ENCODE measurements at places on chromosomes 3 and 15.

GRCh38 chr3:177364236-177364635 lies 167.0 kb upstream of the TBL1XR1 start:
- no peaks in the 10 kb centered on the region for H3K36me3 ChIP-seq
- DNase-seq = no peak
- H3K27me3 ChIP-seq = no peaks in the 10 kb centered on the region
- H3K4me1 ChIP-seq = peaks cover 24% of the 10 kb centered on the region
- no peak overlapping the region for H3K27ac ChIP-seq

DNA sequence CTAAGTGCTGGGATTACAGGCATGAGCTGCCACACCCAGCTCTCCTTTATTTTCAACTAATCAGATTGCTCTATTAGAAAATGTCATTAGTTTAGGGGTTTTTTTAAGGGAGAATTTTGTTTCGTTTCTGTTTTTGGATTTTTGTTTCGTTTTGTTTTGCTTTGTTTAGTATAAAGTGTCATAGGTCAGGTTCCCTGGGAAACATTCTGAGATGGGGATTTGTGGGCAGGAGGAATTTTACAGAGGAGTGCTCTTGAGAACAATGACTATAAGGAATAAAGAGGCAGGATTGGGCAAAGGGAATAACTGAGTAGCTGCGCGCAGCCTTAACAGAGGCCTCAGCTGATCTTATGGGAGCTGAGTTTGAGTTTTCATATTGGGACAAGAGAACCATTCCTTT lies 86.8 kb upstream of the NR2F2 start:
- H3K4me1 ChIP-seq = no peaks in the 10 kb centered on the region
- no peak overlapping the region for H3K4me3 ChIP-seq
- no peak overlapping the region for H3K27ac ChIP-seq

GRCh38 chr15:58206151-58206550 lies 68.0 kb downstream of the AQP9 start:
- H3K36me3 ChIP-seq = no peaks in the 10 kb centered on the region
- no peak for DNase-seq
- no peaks in the 10 kb centered on the region for H3K27me3 ChIP-seq

- H3K27ac ChIP-seq = no peak overlapping the region
- no peaks in the 10 kb centered on the region for H3K27me3 ChIP-seq
- no peak overlapping the region for H3K4me3 ChIP-seq
- no peak for DNase-seq
- no peaks in the 10 kb centered on the region for H3K36me3 ChIP-seq
- no peaks in the 10 kb centered on the region for H3K4me1 ChIP-seq
These were observed 68.4 kb upstream of the HACD2 start for GRCh38 chr3:123653221-123653682.

- no peaks in the 10 kb centered on the region for H3K27me3 ChIP-seq
- H3K27ac ChIP-seq = no peak overlapping the region
- H3K36me3 ChIP-seq = peaks cover 59% of the 10 kb centered on the region
- H3K4me1 ChIP-seq = peaks cover 6% of the 10 kb centered on the region
These were observed 25.4 kb downstream of the GOLGB1 start for GRCh38 chr3:121724130-121724529.

DNA sequence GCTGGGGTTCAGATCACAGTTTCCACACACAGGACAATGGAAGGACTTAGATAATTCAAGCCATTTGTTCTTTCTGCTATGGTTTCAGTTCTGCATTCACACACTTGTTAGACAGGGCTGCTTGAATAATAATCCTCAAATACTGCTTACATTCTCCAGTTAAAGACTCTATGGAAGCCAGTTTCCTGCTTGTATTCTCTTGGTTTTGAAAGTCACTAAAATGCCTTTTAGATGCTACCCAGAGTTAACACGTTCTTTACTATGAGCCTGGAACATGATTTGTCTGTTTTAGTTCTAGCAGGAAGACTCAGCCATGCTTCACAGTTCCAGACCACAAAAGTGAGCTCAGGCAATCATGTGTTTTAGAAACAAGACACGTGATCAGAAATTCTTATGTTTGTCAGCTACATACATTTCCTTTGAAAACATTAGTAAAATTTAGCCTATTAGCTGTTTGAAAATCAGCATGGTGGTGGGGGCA lies 152.4 kb downstream of the LEKR1 start:
- H3K36me3 ChIP-seq = no peaks in the 10 kb centered on the region
- DNase-seq = peak; percentile 67
- H3K27me3 ChIP-seq = no peaks in the 10 kb centered on the region
- H3K4me3 ChIP-seq = no peak overlapping the region

GRCh38 chr3:67109651-67110204 lies 111.6 kb downstream of the KBTBD8 start:
- H3K27me3 ChIP-seq = no peaks in the 10 kb centered on the region
- H3K36me3 ChIP-seq = no peaks in the 10 kb centered on the region
- H3K27ac ChIP-seq = no peak overlapping the region
- H3K4me1 ChIP-seq = peaks cover 14% of the 10 kb centered on the region
- no peak overlapping the region for H3K4me3 ChIP-seq

DNA sequence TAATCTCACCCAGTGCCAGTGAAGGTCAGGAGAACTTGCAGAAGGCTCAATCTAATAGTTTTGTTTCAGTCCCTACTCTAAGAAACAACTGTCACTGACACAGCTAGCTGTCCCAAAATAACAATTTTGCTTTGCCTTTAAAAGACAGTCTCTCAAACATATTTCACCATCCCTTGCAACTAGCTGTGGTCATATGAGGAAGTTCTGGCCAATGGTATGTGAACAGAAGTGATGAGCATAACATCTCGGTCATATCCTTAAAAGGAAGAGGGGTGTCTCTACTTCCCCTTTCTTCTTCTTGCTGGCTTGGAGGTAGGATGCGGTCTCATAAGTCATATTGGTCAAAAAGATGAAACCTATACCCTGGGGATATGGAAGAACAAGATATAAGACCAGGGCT lies 198.1 kb downstream of the NEK10 start:
- no peaks in the 10 kb centered on the region for H3K4me1 ChIP-seq
- H3K27ac ChIP-seq = no peak overlapping the region
- H3K27me3 ChIP-seq = no peaks in the 10 kb centered on the region
- peak; percentile 54 for DNase-seq
- H3K4me3 ChIP-seq = no peak overlapping the region

GRCh38 chr15:69880571-69881301 lies 217.0 kb downstream of the TLE3 start:
- peaks cover 45% of the 10 kb centered on the region for H3K4me1 ChIP-seq
- H3K27ac ChIP-seq = peak overlapping the region; percentile 99
- H3K36me3 ChIP-seq = no peaks in the 10 kb centered on the region
- peak overlapping the region; percentile 37 for H3K4me3 ChIP-seq

DNA sequence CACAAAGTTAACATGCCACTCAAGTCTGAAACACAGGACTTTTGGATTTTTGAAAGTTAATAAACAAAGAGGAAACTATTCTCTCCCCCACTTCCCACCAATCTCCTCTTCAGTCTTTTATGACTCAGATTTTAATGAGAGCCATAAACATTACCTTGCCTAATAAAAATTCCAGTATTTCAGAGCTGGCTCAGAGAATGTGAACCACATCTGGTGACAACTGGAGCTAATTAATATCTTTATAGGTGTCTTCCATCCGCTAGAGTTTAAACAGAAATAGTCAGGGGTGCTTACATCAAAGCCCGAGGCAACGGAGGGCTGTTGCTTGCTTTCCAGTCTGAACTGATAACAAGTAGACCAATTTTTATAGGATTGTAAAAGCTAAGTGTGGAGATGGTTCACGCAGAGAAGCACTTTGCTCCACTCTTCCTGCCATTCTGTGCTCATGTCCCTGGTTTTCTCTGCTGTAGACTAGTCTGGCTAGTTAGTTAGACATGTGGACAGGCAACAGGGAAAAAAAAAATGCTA lies 363.6 kb downstream of the NR2F2 start:
- no peak for DNase-seq
- no peak overlapping the region for H3K27ac ChIP-seq
- H3K27me3 ChIP-seq = no peaks in the 10 kb centered on the region
- no peak overlapping the region for H3K4me3 ChIP-seq
- H3K36me3 ChIP-seq = no peaks in the 10 kb centered on the region
- no peaks in the 10 kb centered on the region for H3K4me1 ChIP-seq

- H3K4me1 ChIP-seq = peaks cover 82% of the 10 kb centered on the region
- H3K27ac ChIP-seq = peak overlapping the region; percentile 25
- H3K4me3 ChIP-seq = no peak overlapping the region
- H3K27me3 ChIP-seq = no peaks in the 10 kb centered on the region
- H3K36me3 ChIP-seq = peaks cover 29% of the 10 kb centered on the region
These were observed 576.4 kb downstream of the FOXP1 start for GRCh38 chr3:71006810-71007785.

DNA sequence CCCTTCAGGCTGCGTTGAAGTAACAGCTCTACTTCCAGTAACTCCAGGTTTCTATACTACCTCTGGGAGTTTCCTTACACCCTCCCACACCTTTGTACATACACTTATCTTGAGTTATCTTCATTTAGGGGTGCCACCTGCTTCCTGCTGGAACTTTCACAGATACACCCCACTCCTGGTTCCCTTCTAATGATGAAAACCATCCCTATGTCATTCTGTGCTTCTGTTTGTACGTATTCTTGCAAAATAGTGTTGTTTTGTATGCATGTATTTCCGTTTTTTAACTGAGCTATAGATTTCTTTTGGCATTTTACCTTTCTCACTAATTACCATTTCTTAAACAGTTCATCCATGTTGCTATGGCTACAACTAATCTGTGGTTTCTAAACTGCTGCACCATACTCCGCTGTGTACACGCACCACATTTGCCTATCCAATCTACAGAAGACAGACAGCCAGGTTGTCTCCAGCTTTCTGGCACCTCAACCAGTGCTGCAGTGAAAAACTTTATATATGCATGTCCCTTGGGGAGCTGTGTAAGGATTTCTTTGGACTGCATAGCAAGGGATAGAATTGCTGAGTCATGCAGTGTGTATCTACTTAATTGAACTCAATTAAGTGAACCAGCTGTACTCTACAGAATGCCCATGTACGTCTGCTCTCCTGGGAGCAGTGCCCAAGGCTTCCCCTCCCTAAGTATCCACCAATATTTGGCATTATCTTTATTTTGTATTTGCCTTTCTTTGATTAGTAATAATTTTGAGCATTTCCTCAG lies 61.4 kb upstream of the ST8SIA2 start:
- DNase-seq = no peak
- no peak overlapping the region for H3K27ac ChIP-seq
- no peak overlapping the region for H3K4me3 ChIP-seq
- H3K27me3 ChIP-seq = no peaks in the 10 kb centered on the region
- H3K4me1 ChIP-seq = no peaks in the 10 kb centered on the region

DNA sequence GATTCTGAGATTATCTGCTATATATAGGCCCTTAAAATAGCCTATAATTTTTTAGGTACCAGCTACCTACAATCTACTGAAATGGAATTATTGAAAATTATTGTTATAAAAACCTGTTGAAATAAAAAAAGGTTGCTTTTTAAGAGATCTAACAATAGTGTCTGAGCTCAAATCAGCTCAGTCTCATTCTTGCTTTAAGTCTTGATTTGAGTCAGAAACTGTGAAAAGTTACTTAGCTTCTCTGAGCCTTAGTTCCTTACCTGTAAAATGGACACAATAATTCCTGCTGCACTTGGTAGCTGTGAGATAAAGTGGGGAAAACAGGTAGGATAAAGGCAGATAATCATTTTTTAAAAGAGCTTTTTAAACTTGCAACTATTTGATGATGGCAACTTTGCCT lies 118.8 kb upstream of the UBE2E2 start:
- no peaks in the 10 kb centered on the region for H3K4me1 ChIP-seq
- H3K27ac ChIP-seq = no peak overlapping the region
- no peak for DNase-seq
- H3K27me3 ChIP-seq = no peaks in the 10 kb centered on the region

DNA sequence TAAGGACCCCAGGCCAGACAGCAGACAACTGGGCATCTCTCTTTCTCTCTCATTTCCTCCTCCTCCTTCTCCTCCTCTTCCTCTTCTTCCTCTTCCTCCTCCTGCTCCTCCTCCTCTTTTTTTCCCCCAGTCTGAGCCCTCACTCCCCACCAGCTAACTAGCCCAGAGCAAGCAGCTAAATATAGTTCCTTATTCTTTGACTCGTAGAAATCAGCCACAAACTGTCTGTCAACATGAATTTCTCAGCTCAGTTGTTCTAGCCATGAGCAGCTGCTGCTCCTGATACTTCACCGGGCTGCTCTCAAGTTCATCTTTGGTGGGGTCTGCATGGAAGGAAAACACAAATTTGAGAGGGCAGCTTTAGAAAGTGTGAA lies 19.2 kb upstream of the LOXL1 start:
- no peak overlapping the region for H3K4me3 ChIP-seq
- DNase-seq = no peak
- no peaks in the 10 kb centered on the region for H3K27me3 ChIP-seq
- H3K36me3 ChIP-seq = no peaks in the 10 kb centered on the region
- no peaks in the 10 kb centered on the region for H3K4me1 ChIP-seq
- H3K27ac ChIP-seq = no peak overlapping the region

GRCh38 chr15:23854912-23855659 lies 168.0 kb upstream of the NDN start:
- H3K36me3 ChIP-seq = no peaks in the 10 kb centered on the region
- H3K27me3 ChIP-seq = no peaks in the 10 kb centered on the region
- no peaks in the 10 kb centered on the region for H3K4me1 ChIP-seq
- DNase-seq = no peak
- H3K27ac ChIP-seq = no peak overlapping the region

DNA sequence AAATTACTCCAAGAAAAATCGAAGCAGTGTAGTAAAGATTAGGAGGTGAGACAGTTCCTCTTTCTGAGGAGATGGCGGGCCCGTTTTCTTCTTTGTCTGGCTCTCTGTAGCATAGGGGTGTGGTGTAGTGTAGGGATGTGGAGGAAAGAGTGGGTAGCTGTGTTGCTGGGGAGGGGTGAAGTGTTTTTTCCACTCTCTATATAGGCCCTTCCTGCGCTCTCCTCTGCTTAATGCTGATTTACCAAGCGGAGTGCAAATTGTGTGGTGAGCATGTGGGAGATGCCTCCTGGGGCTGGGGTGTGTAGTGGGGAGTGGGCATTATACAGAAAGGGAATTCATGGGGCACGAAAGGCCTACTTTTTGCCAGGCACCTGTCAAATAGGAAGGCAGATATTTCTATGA lies 94.9 kb downstream of the ST6GAL1 start:
- peak; percentile 84 for DNase-seq
- H3K36me3 ChIP-seq = peaks cover 44% of the 10 kb centered on the region
- H3K4me3 ChIP-seq = peak overlapping the region; percentile 65
- H3K27ac ChIP-seq = peak overlapping the region; percentile 98

DNA sequence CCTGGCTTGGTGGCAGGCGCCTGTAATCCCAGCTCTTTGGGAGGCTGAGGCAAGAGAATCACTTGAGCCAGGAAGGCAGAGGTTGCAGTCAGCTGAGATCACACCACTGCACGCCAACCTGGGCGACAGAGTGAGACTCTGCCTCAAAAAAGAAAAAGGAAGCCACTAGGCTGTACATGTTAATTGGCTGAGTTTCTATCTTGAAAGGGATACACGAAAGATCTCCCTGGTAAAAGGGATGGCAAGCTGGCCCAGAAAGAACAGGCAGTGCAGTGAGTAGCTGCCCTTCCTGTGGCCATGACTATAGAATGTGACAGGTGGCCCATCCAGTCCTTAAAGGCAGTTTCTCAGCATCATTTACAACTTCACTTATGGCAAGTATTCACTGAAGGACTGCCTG lies 12.3 kb downstream of the LRIG1 start:
- no peak overlapping the region for H3K4me3 ChIP-seq
- no peak for DNase-seq
- no peaks in the 10 kb centered on the region for H3K27me3 ChIP-seq
- peak overlapping the region; percentile 14 for H3K27ac ChIP-seq

- H3K4me1 ChIP-seq = peaks cover 9% of the 10 kb centered on the region
- H3K36me3 ChIP-seq = no peaks in the 10 kb centered on the region
- H3K4me3 ChIP-seq = no peak overlapping the region
- DNase-seq = no peak
- H3K27ac ChIP-seq = no peak overlapping the region
- H3K27me3 ChIP-seq = no peaks in the 10 kb centered on the region
These were observed 104.2 kb downstream of the IQCH start for GRCh38 chr15:67358812-67359211.

GRCh38 chr15:69897471-69898237 lies 200.1 kb downstream of the TLE3 start:
- DNase-seq = no peak
- no peaks in the 10 kb centered on the region for H3K27me3 ChIP-seq
- no peak overlapping the region for H3K27ac ChIP-seq
- H3K36me3 ChIP-seq = no peaks in the 10 kb centered on the region
- H3K4me3 ChIP-seq = no peak overlapping the region

Measured in Karpas-422 (cell line).